ENCODE measurements at places on chromosomes 1 and 21.
A peak's percentile ranks its signal among the peaks of the same experiment; 100 is the strongest.

- DNase-seq = no peak
These were observed at the start of gene RSPO1 for GRCh38 chr1:37634244-37634991. Gene RSPO1, minus strand, starts transcription at chr1:37634892. Its CDS starts 5,231 bp downstream, at chr1:37629661.

GRCh38 chr1:177069490-177069889 is 95.0 kb downstream of the ASTN1 start:
- no peak for DNase-seq

DNA sequence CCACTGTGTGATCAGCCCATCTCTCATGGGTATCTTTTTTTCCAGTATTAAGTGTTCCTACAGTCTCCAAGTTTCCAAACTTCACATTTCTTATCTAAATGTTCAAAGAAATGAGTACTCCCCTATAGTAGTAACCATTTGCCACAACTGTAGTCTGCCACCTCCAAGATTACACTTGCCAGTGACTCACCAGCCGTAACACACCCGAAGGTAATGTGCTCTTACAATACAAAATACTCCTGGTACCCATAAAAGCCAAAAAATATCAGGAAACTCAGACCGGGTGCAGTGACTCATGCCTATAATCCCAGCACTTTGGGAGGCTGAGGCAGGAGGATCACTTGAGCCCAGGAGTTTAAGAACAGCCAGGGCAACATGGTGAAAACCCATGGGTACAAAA is 20.5 kb upstream of the ZNF496 start:
- DNase-seq = no peak

DNA sequence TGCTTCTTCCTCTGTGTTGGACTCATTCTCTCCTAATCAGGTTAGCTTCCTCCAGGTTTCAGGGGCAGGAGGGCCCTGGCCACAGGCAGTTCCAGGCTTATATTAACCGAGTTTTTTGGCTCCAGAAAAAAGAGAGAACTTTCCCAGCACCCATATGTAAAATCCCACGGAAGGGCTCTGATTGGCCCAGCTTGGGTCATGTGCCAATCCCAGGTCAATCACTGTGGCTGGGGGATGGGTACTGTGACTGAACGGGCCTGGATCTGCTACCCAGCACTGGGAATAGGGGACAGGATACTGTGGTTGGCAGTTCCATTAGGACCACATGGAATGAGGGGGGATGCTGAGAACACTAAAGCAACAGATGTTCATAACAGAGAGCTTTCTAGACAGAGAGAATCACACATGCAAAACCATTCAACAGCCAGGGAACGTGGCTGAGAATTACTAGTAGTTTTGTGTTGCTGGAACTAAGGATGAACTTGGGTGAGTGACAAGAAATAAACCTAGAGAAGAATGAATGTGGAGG is 51.1 kb upstream of the NEK2 start:
- no peak for DNase-seq

DNA sequence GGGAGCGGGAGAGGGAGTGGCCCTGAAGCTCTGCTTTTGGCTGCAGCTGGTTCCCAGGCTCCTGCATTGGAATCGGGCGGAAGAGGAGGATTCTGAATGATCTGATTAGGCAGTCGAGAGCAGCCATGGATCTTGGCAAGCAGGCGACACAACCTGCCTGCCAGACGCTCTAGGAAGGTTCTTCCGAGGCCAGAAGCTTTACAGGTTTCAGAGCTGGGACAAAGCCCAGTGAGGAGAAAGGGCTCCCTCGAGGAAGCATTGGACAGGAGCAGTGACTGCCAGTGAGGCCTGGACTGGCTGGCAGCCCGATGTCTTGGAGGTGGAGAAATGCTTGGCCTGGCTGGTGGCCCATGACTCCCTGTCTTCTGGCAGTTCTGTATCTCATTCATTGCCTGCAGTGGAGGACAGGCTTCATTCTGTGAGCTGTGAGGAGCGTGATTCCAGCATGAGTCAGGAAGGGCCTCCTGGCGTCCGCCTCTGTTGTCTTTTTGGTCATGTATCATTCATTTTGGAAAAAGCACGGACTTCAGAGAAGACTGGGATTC is 132.7 kb upstream of the IPO9 start:
- no peak for DNase-seq

DNA sequence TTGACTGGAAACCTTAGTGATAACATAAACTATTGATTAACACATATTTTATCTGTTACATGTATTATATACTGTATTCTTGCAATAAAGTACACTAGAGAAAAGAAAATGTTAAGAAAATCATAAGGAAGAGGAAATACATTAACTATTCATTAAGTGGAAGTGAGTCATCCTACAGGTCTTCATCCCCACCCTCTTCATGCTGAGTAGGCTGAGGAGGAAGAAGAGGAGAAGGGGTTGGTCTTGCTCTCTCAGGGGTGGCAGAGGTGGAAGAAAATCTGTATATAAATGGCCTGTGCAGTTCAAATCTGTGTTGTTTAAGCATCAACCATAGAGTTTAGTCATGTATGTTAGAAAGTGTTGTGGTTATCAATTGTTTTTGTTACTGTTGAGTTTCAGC is 66.1 kb upstream of the CHODL start:
- DNase-seq = no peak

DNA sequence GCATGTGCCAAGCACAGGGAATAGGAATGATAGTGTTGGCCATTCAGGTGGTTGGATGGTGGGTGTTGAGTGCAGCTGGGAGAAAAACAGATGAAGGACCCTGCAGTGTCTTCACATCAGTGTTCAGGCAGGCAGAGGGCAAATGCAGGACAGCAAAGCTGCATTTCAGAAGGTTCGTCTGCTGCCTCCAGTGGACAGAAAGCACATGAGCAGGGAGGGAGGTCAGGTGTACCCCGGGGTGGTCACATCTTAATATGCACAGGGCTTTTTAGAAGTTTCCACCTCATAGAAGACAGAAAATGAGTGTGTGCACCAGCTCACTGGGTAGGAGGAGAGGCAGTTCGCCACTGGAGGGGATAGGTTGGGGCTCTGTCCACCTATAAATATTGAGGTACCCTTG is 184.9 kb downstream of the SLC35F3 start:
- DNase-seq = no peak

- DNase-seq = no peak
These were observed 9.6 kb downstream of the TTLL10 start for GRCh38 chr1:1183221-1183747.

GRCh38 chr1:47569681-47570470 is 132.0 kb downstream of the FOXD2 start:
- DNase-seq = no peak

DNA sequence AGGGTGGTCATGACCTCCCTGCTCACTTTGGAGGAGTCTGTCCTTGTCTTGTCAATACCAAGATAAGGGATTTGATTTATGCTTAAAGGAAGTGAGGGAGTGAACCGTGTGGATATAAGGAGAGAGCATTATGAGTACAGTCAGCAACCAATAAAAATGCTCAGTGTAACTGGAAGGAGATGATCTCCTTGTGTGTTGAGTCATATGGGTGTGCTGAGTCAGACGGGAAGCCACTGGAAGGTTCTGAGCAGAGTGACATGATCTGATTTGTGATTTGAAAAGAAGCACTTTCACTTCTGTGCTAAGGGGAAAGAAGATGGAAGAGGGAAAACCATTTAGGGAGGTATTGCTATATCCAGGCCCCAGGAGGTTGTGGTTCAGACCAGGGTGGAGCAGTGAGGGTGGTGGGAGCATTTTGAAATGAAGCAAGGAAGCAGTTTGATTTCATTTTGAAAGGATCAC is 2.5 kb upstream of the BCL10 start:
- DNase-seq = no peak

DNA sequence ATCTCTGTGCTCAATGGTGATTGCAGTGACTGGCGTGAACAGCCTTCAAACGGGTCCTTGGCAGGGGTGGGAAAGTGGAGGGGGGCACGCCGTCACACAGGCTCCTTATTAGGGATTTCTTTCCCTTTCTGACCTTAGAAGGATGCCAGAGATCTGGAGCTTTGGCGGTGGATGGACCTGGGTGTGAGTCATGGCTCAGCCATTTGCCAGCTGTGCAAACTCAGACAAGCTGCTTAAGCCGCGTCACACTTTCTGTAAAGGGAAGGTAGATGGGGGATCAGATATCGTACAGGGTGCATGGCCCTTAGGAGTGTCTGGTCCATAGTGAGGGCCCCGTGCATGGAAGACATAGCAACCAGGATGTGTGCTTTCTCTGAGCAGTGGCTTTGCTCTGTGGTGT is 48.3 kb upstream of the C1orf174 start:
- DNase-seq = no peak

DNA sequence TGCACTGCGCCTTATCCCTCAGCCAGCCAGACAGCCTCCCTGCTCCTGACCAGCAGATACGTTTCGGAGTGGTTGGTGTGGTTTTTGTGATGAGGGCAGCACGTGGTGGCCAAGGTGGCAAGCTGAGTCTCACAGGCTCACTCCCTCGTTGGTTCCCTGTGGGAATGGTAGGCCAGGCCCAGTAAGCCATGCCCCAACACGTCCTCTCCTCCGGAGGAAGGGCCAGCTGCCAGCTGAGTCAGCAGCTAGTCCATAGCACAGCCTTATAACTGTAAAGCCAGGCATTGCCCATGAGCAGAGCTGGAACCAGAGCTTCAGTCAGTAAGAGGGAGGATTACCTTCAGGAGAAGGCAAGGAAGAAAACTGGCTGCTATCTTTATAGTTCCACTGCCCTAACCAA is 29.5 kb downstream of the SZRD1 start:
- DNase-seq = no peak

DNA sequence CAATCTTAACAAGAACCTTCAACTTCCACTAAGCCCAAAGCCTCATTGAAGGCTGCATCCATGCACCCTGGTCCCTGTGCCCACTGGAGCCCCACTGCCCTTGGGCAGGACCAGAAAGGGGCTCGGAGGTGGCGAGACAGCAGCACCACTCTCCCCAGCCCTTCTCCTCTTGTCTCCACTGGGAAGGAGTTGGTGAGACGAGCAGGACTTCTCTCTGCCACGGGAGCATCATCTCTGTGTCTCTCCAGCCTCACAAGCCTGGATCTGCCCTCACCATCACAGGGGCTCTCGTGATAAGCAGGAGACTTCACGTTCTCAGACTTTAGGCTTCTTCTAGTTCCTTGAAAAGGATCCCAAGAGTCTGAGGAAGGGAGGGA is 7.2 kb upstream of the ETV3L start:
- DNase-seq = no peak

- DNase-seq = no peak
These were observed 66.0 kb downstream of the COL18A1 start for GRCh38 chr21:45470773-45471524.

DNA sequence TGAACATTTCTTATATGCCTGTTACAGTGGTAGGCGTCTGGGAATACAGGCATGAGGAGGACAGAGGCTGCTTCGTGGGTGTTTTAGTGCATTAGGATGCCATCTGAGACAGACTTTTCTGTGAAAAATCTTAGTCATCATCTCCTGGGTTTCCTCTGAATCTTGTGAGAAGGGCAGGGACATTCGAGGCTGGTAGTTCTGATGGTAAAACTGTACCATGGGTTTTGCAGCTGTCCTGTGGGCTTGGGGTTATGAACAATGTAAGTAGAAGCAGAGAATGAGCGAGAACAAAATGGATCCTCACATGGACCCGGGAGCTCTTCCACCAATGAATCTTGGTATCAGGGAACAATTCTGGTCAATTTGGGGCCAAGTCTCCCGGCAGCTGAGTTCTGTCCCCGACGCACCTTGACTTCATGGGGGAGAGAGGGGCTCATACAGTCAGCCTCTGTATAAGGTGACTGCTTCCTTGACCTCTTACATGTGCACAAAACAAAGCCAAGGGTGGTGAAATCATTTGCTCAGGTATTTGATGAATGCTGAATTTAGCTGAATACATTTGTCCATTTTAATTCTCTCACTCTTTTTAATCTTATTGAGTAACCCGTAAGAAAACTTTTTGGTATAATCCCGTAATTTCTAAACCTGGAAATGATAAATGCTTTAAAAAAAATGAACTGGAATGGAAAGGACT is 63.6 kb upstream of the ERRFI1 start:
- no peak for DNase-seq

DNA sequence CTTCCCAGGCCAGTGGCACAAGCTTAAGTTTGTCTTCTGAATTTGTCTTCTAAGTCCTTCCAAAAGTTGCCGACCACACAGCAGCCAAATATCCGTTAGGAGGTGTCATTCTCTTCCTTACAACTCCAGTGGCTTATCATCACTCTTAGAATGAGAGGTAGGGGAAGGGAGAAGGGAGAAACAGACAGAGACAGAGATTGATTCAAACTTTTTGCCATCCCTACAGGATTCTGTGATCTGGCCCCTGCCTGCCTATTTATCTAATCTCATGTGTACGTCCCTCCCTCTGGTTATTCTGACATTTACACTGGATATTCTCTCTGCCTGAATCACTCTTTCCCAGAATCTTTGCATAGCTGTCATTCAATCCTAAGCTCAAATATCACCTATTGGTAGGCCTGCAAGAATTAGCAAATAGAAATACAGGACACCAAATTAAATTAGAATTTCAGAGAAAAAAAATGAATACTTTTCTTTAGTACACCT is 488 bp upstream of the GNL2 start:
- DNase-seq = peak; percentile 52

GRCh38 chr1:88985692-88986091 is 6.7 kb downstream of the KYAT3 start:
- no peak for DNase-seq
